ENCODE measurements at places on chromosomes 5 and 9.
A peak's percentile ranks its signal among the peaks of the same experiment; 100 is the strongest.

- DNase-seq = no peak
Measured at GRCh38 chr5:169826618-169827017, 153.7 kb downstream of the INSYN2B start.

GRCh38 chr9:94632737-94633136 is 6.6 kb downstream of the FBP1 start:
- DNase-seq = no peak

- no peak for DNase-seq
Measured at GRCh38 chr9:33273972-33274328, 9.1 kb downstream of the CHMP5 start.

DNA sequence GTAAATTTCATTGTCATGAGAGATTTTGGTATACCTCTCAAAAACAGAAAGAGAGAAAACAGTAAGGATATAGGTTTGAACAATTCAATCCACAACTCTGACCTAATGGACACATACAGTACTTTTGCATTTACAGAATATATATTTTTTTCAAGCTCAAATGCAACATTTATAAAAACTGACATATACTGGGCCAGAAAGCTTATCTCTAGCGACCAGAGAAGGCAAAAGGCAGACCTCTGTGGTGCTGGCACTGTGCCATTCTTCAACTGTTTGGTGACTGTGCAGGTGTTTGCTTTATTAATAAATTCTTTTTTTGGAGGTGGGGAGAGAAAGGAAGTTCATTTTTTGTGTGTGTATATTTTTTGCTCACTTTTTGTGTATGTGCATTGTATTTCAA is 6.0 kb upstream of the PLAC8L1 start:
- DNase-seq = no peak

DNA sequence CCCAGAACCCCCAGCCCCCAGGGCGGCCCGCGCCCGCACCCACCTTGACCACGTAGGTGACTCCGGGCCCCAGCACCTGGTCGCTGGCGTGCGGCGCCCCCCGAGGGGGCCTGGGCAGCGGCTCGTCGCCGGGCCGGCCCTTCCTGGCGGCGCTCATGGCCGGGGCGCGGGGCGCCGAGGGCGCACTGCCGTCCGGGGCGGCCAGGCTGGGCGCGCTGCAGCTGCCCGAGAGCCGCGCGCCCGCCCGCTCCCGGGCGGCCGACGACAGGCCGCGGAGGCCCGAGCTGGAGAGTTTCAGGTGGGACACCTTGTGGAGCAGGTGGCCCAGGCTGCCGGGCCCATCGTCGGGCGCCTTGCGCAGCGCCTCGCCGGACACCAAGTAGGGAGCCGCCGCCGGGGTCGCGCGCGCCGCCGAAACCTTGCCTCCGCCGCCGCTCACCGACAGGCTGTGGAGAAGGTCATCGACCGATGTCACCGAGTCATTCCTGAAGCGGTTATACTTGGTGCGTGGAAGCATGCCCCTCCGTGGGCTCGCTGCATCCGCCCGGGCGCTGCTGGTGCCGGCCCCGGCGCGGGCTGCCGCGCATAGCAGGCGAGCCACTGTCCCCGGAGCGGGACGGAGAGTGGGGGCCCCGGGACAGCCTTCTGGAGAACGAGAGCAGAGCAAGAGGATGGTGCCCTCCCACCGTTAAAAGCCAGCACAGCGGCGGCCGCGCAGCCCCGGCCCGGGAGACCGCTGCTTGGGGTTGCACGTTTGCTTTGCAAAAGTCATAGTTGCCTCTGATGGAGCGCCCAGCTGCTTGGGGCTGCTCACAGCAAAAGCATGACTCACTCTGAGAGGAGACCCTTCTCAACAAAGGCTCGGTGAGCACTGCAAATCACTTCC is at the start of gene SHC3:
Gene SHC3, minus strand, starts transcription at position 875 of the 886 bp plus-strand sequence. Its CDS starts 358 bp downstream, at position 517.
- no peak for DNase-seq

GRCh38 chr5:80225189-80225933 is 30.5 kb downstream of the SERINC5 start:
- DNase-seq = no peak

DNA sequence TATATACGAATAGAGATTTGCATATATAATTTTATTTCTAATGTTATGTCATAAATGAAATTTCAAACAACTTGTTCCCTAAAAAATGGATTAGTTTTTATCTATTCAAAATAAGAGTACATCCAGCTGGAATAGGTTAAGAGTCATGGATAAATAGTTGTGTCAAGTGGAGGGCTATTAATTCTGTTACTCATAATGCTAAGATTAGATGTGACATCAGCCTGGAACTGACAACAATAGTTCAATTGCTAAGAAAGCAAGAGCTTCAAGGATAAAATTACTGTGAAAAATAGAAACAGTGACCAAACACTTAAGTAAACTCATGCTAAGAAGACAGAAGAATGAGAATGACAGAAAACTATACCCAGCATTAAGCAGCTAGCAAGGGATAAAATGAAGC is 92.2 kb upstream of the CDH9 start:
- DNase-seq = no peak

DNA sequence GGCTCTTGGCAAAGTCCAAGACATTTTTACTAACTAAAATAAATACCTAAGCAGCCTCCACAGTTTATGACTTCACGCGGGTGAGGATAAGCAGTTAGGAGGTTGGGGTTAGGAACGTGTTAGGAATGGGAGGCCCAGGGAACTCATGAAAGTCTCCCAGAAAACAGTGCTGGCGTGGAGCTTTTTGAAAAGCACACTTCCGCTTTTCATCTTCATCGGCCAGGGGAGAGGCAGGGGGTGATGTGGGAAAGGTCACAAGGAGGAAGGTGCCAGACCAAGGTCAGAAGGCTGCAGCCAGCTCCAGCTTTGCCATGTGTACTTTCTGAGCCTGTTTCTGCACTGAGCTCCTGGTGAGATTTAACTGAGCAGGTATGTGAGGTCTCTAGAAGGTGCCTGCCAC is 149.0 kb downstream of the PHF2 start:
- DNase-seq = no peak

- no peak for DNase-seq
Measured at GRCh38 chr9:136447173-136447778, 7.6 kb upstream of the INPP5E start.

DNA sequence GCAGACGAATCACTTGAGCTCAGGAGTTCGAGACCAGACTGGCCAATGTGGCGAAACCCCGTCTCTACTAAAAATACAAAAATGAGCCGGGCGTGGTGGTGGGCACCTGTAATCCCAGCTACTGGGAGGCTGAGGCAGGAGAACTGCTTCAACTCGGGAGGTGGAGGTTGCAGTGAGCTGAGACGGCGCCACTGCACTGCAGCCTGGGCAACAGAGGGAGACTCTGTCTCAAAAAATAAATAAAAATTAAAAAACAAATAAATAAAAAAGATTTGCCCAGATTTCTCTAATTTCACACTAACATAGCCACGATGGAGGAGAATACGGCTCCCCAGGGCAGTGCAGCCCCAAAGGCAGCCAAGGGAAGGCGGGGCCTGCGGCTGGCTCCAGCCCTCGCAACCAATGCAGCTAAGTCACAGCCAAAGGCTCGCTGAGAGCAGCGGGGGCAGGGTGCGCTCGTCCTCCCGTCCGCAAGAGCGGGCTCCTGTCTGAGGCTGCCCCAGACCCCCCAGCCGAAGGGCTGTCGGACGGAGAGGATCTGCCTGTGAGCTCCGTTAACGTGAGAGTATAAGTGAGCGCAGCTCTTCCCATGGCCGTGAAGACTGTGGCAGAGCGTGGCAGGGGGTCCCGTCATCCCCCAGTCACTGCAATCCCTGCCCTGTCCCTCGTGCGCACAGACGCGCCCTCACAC is 43.5 kb downstream of the SLC12A7 start:
- no peak for DNase-seq

GRCh38 chr5:176660530-176660859 is 13.2 kb downstream of the TSPAN17 start:
- DNase-seq = no peak

- no peak for DNase-seq
Measured at GRCh38 chr5:95533761-95534160, 21.0 kb downstream of the SKIC3 start.

- peak; percentile 18 for DNase-seq
Measured at GRCh38 chr5:40486437-40487275, 193.1 kb upstream of the PTGER4 start.

- DNase-seq = no peak
Measured at GRCh38 chr5:106656821-106657220, 1013.9 kb downstream of the EFNA5 start.

DNA sequence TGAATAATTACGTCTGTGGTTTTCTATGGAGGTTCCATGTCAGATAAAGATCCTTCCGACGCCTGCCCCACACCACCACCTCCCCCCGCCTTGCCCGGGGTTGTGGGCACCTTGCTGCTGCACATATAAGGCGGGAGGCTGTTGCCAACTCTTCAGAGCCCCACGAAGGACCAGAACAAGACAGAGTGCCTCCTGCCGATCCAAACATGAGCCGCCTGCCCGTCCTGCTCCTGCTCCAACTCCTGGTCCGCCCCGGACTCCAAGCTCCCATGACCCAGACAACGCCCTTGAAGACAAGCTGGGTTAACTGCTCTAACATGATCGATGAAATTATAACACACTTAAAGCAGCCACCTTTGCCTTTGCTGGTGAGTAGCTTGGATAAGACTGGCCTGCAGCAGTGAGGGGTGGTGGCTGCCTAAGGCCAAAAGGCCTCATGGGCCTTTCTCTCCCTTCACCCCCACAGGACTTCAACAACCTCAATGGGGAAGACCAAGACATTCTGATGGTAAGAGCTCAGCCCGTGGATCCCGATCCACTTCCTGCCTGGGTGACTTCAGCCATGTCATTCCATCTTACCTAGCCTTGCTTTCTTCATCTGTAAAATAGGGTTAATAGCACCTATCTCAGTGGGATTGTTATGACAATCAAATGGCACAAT is at the start of gene IL3:
Gene IL3, plus strand, starts transcription at position 155 of the 661 bp plus-strand sequence. Its CDS starts 52 bp downstream, at position 207.
- no peak for DNase-seq

DNA sequence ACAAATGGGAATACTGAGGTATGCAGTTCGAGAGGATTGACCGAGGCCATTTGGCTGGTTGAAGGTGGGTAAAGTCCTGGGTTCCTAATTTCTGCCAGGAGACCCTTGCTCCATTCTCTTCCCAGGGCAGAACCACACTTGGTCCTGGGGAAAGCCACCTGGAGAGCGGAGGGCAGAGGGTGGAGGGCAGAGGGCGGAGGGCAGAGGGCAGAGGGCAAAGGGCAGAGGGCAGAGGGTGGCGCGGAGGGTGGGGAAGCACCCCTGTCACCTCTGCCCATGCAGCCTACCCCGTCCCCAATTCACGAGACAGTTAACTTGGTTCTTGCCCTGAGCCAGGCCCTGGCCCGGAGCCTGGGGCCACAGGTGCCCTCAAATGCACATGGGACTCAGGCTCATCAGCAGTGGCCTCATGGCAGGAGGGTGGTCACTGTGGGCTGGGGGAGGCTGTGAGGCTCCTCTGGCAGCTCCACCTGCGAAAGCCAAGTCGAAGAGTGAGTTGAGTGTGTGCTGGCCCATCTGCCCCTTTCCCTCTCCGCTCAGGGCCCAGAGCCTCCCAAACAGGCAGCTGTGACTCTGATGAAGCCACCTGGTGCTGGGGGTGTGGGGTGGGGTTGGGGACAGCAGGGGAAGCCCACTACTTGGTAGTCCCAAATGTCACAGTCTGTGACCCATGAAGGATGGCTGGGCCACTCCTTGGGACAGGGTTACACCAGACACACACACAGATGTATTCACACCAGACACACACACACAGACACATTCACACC is 28.0 kb upstream of the FCN1 start:
- no peak for DNase-seq

GRCh38 chr5:133121080-133121479 is 69.3 kb downstream of the HSPA4 start:
- no peak for DNase-seq

GRCh38 chr9:34127035-34127948 is 794 bp upstream of the DCAF12 start:
- no peak for DNase-seq

DNA sequence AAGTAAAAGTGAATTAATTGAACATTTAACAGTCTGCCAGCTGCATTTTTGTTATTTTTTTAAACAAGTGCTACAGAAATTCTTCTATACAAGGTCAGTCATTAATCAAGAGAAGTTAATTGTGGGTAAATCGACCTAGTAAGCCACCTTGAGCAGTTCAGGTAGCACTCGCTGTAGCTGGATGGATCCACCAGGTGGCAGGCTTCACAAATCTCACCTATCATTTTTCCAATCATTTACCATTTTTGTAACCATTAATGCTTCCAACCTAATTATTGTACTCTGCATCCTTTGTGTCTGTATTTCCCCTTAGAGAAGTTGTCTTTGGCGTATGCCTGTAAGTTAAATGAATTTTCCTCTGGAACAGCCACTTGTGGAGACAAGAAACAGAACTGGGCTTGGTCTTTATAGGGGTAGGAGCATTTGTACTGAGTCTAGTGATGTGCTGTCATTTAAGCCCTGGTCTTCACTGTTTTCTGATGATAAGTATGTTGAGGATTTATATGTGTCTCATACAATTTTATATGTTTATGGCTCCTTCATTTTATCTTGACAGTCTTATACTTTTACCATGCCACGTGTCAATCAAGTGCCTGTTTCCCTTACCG is 39.5 kb downstream of the CD180 start:
- peak; percentile 48 for DNase-seq

- no peak for DNase-seq
Measured at GRCh38 chr9:18800579-18800978, 232.4 kb downstream of the SAXO1 start.

- DNase-seq = no peak
Measured at GRCh38 chr5:56710826-56711590, 104.3 kb upstream of the MAP3K1 start.

DNA sequence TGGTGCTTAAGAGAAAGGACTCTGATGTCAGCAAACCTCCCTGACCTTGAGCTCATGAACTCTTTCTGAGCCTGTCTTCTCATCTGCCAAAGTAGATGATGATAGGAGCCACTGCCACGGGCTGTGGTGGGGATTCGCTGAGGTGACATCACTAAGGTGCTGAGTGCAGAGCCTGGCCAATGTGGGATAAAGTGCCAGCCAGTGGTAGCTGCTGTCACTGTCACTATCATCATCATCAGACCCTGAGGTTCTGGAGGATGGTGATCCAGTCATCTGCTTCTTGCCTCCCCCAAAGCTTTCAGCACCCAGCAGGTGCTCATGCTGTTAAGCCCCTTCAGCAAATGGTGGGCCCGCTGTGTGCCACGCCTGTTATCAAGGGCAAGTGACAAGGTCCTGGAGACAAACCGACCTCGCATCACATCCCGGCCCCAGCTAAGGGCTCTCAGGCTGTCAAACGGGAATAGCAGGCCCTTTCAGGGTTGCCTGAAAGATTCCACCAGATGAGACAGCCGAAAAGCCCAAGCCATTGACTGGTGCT is 6.4 kb downstream of the FPGS start:
- DNase-seq = no peak

- DNase-seq = no peak
Measured at GRCh38 chr5:75933489-75933888, 149.7 kb upstream of the SV2C start.

DNA sequence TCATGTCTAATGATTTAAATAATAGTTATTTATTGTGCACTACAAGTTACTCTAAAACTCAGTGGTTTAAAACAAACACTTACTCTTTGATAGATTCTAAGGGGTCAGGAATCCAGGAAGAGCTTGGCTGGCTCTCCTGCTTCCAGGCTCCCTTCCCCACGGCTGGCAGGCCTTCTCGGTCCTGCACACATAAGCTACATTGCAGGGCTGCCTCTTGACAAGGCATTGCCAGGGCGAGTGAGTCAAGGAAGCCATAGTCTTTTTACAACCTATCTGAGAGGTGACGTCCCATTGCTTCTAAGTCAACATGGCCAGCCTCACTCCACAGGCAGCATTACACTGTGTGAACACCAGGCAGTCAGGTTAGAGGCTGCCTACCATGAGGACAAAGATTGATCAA is 119.8 kb downstream of the AUH start:
- no peak for DNase-seq

Measured in T-helper 9 cell (primary cell).